ENCODE measurements at places on chromosomes 7 and 10.

DNA sequence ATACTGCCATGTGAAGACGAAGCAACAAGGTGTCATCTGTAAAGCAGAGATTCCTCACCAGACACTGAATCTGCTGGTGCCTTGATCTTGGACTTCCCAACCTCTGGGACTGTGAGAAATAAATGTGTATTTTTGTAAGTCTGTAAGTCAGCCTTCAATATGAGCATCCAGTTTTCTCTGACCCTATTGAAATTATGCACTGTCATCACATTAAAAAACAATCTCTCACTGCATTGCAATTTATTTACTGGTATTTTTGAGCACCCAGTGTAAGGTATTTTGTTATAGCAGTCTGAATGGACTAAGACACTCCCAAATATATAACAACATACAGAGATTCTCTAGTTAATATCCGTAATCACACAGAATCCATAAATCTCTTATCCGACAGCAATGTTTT is 77.5 kb upstream of the CDK6 start:
- no peak for DNase-seq

GRCh38 chr7:6254866-6255265 is 17.6 kb downstream of the CYTH3 start:
- DNase-seq, result no peak

GRCh38 chr10:79947787-79948424 is 999 bp downstream of the SFTPD start:
- no peak for DNase-seq

- DNase-seq, result no peak
Measured at GRCh38 chr7:104963378-104963990, 50.5 kb upstream of the KMT2E start.

GRCh38 chr7:45150199-45150598 is 7.4 kb upstream of the RAMP3 start:
- peak; percentile 1 for DNase-seq

DNA sequence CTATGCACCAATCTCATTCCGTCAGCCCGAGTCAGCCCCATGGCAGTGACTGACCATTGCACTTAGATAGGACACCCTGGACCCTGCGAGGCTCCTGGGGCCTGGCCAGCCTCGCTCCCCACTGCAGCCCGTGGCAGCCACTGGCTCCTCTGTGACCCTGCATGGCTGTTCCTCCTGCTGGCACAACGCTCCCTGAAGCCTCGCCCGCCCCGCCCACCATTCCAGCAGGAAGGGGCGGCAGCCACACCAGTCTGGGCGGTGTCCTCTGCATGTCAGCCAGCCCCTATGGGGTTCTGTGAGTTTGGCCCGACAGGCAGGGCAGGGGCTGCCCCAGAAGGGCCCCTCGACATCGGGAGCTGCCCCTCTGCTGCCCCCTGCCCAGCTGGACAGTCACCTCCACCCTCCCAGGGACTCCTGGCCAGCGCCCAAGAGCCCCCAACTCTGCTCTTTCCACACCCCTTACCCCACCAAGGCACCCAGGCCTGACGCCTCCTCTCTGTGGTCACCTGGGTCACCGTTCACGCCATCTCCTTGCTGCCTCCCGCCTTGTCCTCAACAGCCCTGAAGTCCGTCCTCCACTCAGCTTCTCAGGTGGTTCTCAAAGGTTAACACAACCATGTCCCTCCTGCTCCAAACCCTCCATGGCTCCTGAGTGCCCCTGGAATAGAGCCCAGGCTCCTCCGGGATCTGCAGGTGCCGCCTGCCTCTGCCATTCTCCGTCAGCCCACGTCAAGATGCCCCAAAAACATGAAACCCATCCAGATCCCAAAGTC is 103.5 kb downstream of the MICALL2 start:
- no peak for DNase-seq

DNA sequence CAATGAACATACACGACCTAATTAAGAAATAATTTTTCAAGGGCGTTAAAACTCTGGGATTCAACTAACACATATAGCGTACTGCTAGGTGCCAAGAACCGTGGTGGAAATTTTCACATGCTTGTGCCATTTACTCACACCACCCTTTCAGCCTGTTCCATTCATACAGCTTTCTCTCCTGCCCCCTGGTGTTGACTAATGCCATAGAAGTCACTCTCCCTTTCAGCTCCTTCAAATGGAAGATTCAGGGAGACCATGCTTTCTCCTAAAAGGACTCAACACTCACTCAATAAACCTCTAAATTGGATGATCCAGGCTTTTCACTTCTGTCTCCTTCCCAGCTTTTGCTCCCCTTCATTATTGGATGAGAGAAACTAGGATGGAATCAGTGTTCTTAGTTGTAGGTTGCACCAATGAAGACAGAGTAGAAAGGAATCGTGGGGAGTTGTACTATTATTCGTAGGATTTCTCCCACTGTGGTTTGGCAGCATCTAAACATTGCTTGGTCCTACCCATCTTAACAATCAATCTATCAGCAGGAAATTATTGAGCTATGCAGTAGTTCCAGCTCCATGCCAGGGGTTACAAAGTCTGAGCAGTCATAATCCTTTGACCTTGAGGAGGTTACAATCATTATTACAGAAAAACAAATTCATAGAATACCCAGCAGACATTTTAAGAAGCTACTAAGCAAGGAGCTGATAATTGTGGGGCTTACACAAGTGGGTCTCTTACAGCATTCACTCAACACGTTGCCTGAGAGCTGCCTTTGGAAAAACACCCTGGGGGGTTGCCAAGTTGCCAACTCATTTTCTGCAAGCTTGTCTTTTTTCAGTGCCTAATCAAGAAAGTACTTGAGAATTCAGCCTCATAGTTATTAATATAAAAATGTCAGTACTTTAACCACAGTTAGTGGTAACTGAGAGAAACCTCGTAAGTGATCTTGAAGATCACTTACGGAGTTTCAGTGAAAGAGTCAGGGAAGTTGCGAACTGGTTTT is 2.8 kb upstream of the PPP1R3C start:
- DNase-seq, result peak; percentile 69

- no peak for DNase-seq
Measured at GRCh38 chr7:118839515-118839914, 615.0 kb downstream of the ANKRD7 start.

GRCh38 chr10:6171881-6172695 is 30.6 kb upstream of the PFKFB3 start:
- peak; percentile 65 for DNase-seq

DNA sequence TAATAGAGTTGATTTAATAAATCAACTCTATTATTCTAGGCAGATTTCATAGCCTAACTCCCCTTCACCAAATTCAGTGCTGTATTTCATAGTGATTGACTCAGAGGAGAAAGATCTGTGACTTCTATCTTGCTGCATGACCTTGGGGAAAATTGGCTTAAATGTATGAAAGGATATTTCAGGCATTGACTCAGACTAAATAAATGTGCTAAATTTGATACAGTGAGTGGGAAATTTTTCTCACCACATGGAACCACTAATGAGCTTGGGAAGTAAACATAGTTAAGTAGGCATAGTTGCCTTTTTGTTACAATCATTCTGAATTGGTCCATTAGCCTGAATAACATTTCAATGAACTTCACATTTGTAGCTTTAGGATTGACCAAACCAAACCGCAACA is 89.0 kb upstream of the PRPS1L1 start:
- no peak for DNase-seq

DNA sequence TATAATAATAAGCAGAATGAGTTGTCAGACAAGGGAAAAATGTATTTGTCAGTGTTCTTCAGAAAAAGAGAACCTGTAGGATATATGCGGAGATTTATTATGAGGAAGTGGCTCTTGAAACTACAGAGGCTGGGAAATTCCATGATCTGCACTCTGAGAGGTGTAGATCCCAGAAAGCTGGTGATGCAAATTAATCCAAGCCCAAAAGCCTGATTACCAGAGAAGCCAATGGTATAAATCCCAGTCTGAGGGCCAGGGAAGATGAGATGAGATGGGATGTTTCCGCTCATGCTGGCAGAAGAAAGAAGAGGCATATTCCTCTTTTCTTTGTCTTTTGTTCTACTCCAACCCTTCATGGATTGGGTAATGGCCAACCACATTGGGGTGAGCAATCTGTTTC is 732.8 kb upstream of the IGFBP3 start:
- no peak for DNase-seq

DNA sequence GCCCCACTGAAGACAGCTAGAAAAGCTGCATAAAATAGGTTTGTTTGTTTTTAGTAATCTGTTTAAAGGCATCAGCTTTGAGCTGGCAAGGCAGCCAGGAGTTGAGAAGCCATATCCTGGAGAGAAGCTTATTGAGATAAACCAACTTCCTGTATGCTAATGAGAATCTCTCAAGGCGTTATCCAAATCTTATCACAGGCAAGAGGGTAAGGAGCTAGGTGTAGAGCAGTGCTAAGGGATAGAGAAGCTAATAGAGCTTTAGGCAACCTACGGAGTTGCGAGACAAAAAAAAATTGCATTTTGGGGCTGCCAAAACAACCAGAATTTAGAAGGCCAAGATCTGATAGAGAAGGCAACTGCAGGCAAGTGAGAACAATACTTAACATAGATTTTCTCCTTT is 641.6 kb downstream of the SH2D4B start:
- DNase-seq, result no peak

DNA sequence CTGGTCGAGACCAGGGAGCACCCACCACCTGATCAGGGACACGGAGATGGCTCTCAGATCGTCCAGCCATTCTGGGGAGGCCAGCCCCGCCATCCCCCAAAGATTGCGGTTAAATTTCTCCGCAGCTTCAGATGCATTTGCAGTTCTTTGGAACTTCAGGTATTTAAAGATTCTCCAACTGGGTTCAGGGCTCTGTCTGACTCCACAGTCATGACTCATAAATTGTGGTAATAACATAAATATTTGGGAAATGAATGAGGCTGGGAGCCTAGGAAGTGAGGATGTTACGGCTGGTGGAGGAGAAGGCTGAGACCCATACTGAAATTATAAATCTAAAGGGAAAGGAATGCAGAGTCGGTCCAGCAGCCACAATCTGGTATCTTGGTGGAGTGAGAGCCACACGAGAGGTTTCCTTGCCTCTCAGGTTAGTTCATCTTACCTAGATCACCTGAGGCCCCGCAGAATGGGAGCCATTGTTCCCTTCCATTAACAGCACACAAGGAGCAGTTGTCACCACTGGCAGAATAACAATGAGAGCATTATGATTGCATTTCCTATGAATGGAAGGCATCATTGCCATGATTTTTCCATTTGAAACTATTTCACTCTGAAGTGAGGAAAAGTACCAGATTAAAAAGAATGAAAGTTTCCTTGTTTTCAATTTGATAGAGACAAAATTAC is 26.7 kb upstream of the DNAJB6 start:
- no peak for DNase-seq

- DNase-seq, result no peak
Measured at GRCh38 chr10:30991647-30992011, 40.0 kb downstream of the ZNF438 start.

- DNase-seq, result no peak
Measured at GRCh38 chr7:83946801-83947200, 247.8 kb downstream of the SEMA3A start.

GRCh38 chr10:5466451-5467206 is 32.7 kb downstream of the CALML5 start:
- DNase-seq, result no peak

DNA sequence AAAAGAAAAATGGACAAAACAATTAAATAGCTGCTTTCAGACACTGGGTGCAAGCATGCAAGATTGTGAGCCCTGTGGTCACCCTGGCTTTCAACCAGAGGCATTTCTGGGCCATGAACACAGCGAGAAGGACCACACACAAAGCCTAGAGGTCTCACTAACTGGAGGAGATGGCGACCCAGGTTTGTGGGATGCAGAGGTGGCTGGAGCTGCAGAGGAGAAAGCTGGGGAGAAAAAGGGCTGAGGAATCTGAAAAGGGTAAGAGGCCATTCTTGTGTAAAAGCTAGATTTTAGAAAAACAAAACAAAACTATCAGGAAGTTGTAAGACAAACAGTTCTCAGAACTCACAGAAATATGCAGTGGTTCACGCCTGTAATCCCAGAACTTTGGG is 30.1 kb upstream of the PTPRN2 start:
- no peak for DNase-seq

DNA sequence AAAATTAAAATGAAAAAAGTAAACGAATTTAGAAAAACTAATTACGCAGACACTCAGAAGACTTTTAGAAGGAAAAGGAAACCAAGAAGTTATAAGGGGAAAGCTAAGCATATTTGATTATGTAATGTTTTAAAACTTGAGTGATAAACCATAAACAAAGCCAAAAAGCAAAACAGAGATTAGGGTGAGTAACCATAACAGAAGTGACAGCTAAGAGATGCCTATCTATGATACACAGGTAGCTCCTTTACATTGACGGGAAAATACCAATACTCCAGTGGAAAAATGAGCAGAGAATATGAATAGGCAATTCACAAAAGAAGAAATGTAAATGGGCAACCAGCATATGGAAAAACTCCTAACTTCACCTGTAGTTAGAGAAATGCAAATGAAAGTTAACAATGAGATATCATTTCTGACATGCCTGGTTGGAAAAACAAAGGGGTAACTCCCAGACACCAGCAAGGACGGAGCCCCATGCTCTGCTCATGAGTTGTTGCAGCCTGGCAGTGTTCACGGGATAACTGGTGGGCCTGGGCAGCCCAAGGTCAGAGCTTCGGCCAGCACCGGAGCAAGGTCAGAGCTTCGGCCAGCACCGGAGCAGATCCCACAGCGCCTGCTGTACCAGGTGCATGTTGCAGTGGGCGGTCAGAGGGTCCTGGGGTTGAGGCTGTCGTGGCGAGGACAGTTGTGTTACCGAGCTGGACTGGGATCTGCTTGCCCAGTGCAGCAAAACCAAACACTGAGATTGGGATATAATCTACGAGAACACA is 58.9 kb downstream of the ALOX5 start:
- DNase-seq, result no peak

GRCh38 chr10:126264102-126265018 is 123.9 kb downstream of the ADAM12 start:
- no peak for DNase-seq

DNA sequence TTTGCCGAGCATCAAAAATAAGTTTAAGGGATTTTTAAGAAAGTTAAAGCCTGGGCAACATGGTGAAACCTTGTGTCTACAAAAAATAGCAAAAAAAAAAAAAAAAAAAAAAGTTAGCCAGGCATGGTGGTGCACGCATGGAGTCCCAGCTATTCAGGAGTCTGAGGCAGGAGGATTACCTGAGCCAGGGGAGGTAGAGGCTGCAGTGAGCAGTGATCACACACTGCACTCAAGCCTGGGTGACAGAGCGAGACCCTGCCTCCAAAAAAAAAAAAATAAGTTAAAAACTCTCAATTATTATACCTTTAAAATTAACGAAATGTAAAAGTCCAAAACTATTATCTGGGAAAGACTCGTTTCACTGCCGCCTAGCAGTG is 35.0 kb upstream of the DAGLB start:
- no peak for DNase-seq

All from gastrocnemius medialis (tissue), 4 donors.